ENCODE measurements at places on chromosomes 5 and 9.

GRCh38 chr9:86407022-86407421 lies 52.8 kb upstream of the TUT7 start:
- no peak for DNase-seq

DNA sequence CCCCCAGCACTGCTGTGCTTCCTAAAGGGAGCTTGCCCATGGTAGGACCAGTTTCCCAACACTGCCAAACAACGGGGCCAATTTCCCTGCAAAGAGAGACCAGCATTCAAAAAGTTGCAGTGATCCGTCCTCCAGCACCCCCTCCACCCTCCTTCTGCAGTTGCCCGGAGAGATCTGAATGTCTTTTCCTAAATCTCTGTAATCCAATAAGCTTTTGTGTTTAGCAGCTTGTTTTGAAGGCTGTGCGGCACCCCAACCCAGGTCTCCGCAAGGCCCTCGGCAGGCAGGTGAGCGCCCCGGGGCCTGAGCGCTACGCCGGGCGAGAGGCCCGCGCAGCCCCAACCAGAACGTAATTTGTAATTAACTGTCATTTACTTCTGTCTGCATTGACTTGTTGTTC lies 366.9 kb upstream of the IRX2 start:
- DNase-seq, result no peak

GRCh38 chr9:124038239-124038638 lies 26.7 kb downstream of the LHX2 start:
- no peak for DNase-seq

GRCh38 chr9:87280421-87280820 lies 217.2 kb upstream of the DAPK1 start:
- no peak for DNase-seq

- DNase-seq, result no peak
Measured at GRCh38 chr9:111874500-111874899, 22.1 kb upstream of the UGCG start.

DNA sequence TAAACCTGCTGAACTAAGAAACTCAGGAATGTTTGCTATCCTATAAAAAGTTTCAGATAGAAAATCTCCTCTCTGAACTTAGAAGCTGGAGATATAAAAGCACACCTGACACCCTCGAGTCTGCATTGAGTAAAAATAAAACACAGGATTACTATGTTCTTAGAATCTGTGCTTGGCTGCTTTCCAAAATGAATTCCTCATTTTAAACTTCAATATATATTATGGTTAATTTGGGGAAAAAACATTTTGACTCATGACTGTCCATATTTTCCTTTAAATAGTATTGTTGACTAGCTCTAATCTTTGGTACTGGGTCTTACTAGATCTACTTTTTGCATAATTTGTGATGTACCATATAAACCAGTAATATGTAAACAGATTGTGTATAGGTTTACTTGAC lies 36.7 kb downstream of the FBXW2 start:
- DNase-seq, result no peak

GRCh38 chr9:1845425-1845824 lies 169.7 kb upstream of the SMARCA2 start:
- DNase-seq, result no peak

DNA sequence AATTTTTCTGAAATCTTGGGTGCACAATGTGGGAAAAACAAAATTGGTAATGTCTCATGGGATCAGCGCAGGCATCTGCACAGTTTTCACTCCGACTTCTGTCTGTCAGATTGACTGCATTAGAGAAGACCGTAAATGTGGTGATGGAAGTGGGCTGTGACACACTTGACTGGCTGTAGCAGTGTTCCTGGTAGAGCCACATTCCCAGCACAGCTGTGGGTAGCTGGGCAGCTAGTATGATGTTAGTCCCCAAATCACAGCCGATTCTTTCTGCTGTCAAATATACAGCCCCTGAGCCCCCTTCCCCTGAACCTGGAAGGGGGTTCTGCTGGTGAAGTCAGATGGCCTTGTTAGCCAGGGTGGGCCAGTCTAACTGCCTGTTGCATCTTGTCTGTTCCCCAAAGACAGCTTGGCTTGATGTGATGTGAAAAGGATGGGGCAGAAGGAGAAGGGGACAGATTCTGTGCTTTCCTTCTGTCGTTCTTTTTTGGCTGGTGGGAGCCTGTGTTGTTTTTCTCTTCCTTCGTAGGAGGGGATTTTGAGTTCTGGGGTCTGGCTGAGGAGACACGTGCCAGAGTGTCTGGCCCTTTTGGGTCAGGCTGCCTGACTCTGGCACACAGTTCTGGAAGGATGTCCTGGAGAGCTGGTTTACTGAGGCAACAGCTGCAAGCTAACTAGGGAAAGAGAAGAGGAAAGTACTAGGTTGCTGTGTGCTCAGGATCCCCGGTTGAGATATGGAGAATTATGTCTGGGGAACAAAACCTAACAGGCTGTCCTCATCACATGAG lies 66.4 kb upstream of the SPRY4 start:
- DNase-seq, result no peak

GRCh38 chr9:79465156-79465555 lies 106.6 kb upstream of the TLE4 start:
- DNase-seq, result no peak

DNA sequence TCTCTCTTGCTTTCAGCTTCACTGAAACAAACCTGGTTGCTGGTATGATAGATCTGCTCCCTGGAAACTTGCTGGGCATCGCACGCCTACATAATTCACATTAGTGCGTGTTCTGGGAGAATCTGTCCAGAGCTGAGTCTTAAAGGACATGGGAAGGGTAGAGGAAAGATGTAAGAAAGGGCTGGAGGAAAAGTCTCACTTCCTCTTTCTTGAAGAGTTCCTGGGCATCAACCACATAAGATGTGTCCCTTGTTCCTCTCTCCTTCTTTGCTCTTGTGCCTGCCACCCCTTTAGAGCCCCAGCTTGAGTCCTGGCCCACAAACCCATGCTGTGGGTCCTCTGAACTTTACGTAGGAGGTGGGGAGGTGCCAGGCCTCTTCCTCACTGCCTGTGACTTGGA lies 205.3 kb upstream of the PANK3 start:
- DNase-seq, result no peak

- no peak for DNase-seq
Measured at GRCh38 chr5:134439210-134439654, 27.6 kb upstream of the CDKN2AIPNL start.

- DNase-seq, result no peak
Measured at GRCh38 chr5:100584069-100584468, 48.9 kb downstream of the FAM174A start.

GRCh38 chr5:139091439-139092156 lies 106.6 kb downstream of the SIL1 start:
- DNase-seq, result no peak

- no peak for DNase-seq
Measured at GRCh38 chr5:756171-756570, 28.4 kb downstream of the ZDHHC11B start.

GRCh38 chr9:92590377-92590776 lies 54.6 kb upstream of the ECM2 start:
- no peak for DNase-seq

DNA sequence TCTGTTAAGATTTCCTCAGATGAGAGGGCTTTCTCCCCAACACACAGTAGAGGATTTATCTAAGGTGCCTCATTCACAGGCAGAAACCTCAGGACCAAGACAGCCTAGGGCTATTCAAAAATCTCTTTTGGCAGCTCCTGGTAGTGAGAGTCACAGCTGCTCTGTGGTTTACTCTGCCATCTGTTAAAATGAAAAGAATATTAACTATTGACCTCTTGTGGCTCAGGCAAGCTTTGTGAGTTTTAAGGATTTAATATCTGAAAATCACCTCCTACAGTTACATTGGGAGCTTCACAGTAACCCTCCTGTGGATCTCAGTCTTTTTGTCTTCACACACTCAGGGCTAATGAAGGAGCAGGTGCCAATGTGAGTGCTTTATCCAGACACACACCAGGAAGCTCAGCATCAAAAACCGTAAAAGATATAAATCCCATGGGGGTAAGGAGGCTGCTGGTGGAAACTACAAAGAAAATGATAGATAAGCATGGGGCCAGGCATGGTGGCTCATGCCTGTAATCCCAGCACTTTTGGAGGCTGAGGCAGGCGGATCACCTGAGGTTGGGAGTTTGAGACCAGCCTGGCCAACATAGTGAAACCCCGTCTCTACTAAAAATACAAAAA lies 29.7 kb downstream of the PPP1R2B start:
- no peak for DNase-seq

DNA sequence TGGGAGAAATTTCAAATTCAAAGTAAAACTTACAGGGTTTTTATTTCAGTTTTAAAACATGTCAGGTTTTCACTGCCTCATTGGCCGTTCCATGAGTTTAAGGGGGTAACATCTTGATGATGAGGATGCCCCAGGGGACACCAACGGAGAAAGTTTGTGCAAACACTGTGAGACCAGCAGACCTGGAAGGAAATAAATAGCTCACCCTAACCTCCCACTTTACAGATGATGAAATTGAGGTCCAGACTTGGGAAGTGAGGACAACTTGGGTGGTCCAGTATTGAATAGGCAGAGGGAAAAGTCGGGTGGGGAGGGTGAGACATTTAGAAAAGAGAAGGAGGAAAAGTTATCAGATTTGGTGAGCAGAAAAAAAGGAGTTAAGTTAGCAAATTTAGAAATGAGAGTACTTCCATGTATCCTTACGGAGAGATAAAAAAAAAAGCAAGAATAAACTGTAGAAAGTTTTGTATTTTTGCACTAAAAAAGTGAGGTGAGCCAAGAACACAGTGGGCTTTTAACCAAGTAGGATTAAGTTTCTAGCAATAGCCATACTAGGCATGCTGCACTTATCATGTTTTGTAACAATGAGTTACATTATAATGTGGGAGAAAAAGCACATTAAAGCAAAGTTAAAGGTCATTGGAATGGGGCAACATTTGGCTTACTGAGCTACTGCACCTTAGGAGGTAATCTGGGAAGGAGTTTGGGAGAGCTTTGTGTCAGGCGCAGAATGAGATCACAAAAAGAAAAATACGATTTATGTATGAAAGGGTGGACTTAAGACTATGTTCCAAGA lies 125.1 kb downstream of the GAS1 start:
- DNase-seq, result no peak

- DNase-seq, result no peak
Measured at GRCh38 chr5:107805166-107805565, 134.4 kb upstream of the EFNA5 start.

DNA sequence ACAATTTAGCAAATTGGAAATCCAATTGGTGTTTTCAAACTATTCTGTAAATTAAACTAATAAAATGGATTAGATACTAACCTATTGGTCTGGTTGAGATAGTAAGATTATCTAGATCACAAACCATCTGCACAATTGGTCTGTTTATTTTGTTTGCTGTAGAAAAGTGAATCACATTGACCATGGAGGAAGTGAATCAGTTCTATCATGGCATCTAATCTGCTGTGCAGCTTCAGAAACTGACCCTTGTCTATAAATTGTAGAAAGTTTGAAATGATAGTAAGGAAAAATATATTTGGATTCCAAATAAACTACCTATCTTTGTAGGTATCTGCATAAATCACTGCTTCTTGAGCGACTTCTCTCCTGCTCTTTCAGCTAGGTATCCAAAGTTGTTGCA lies 1865.4 kb downstream of the MAT2B start:
- DNase-seq, result no peak

- DNase-seq, result no peak
Measured at GRCh38 chr5:178902849-178903248, 7.1 kb downstream of the ZFP2 start.

DNA sequence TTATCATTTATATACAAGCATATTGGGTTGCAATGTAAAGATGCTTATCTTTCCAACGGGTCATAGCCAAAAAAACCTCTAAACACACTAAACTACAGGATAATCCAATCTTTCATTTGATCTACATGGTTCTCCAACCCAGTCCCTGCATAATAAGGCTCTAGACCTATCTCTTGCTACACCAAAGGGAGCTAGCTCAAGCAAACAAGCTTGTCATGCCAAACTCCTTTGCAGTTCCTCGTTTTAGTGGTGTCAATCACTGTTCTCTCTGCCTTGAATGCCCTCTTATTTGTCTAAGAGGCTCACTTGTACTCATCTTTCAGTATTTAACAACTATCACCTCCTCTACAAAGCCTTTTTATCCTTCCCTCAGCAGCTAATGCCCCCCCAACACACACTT lies 5.6 kb downstream of the HOMER1 start:
- DNase-seq, result no peak

DNA sequence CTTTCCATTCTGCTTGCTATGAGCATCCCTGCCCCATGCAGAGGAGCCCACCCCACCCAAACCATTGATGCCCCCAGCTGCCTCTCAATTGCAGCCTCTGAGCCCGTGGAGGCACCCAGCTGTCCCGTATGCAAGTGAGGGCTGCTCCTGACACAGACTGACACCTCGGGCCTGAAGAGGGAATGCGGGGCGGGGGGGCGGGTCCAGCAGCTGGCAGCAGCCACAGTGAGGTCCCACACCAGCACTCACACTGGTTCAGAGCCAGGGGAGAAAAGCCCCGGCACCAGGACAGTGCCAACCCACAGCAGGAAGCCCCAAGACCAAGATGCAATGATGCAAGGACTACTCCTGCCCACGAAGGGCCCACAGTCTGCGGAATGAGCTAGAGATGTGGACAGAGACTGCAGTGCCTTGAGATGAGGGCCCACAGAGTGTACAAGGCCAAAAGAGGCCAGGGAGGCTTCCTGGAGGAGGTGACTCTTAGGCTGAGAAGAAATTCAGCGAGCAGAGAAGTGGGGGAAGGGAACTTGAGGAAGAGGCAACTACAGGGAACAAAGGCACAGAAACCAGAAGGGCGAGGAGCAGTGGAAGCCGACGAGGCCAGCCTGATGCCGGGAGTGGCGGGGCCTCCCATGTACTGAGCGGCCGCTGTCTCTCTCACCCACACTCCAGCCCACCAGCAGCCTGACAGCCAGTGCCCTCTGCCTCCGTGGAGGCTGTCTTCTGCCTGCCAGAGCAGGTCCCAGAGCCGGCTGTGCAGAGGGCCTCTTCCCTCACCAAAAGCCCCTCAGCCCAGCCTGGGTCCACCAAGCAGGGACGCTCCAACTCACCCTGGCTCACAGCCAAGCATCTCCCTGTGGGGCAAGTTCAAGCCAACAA lies 9.2 kb downstream of the EEIG1 start:
- DNase-seq, result no peak

- no peak for DNase-seq
Measured at GRCh38 chr9:29475471-29475870, 1902.2 kb upstream of the C9orf72 start.

- no peak for DNase-seq
Measured at GRCh38 chr5:100520348-100520747, 14.8 kb upstream of the FAM174A start.

DNA sequence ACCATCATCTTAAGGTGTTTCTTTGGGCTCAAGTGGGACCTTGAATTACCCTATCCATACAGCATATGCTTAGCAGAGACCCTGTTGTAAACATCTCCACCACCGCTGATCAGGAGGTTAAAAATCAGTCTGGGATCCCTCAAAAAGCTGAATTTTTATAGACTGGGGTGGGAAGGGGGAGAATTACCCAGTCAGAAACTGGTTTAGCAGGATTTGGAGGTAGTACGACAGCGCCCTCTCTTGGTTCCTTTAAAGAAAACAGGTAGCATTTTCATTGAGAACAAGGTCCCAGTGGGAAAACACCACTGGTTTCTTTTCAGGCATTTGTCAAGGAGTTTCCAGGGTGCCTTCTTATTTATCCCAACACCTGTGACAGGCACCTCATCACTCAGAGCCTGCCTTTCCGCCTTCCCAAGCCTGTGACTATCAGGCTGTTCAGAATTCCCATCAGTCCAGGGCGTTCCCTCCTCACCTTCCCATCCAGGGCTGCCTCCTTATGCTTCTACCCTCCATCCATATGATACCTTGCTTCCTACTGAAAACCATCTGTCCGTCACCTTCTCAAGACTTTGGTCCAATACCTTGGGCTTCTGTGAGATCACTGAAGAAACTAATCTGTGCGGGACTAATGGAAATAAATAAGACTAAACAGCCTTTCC lies 203.8 kb upstream of the RAI14 start:
- no peak for DNase-seq
